ENCODE measurements at places on chromosomes 6 and 20.
A peak's percentile ranks its signal among the peaks of the same experiment; 100 is the strongest.

GRCh38 chr20:59948212-59948611 lies 8.0 kb downstream of the FAM217B start:
- no peak for DNase-seq

DNA sequence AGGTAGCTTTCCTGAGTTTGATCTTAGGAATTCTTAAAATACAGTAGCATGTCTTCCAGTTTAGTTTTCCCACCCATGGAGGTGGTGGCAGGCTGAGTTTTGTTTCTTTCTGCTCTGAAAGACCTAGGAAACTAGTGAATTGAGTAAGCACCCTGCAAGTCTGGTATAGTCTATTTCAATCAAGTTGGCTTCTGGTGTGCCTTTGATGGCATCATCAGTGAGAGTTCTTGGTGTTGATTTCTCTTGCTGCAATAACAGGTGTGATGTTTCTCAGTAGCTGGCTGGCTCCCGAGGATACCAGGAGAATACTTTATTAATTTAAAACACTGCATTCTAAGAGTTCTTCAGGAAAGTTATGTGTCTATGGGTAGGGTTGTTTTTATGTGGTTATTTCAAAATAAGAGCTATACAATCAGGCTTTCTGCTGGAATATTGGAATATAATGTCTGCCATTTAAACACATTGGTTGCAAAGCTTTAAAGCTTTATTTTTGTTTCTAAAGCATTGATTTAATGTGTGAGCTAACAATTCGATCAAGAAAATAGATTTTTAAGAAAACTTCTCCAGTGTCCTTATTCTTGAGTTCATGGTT lies 19.0 kb downstream of the VAPB start:
- no peak for DNase-seq

GRCh38 chr20:47406849-47407682 lies 50.6 kb upstream of the ZMYND8 start:
- peak; percentile 41 for DNase-seq

DNA sequence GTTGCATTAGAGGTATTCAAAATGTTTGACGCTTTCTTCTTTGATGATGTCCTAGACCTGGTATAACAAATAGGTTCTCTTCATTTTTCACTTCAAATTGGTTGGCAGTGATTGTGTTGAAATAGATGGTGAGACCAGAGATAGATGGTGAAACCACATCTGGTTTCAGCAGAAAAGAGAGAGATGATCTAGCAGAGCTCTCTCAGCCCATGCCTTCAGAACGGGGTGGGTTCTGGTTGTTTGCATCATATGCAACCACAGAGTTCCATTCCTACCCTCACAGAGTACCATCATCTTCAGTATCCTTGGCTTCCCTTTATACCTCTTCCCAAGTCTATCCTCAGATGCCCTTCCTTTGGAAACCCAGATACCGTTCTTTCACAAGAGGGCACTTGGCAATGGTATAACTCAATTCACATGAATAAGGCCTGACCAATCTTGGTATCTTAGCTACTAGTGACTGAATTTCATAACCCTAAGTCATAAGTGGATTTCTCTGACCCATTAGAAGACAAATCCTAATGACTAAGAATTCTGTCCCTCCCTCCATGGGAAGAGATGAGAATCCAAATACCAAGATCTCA lies 93.7 kb downstream of the UBE3D start:
- peak; percentile 61 for DNase-seq

GRCh38 chr20:35968930-35969329 lies 540 bp downstream of the CNBD2 start:
- no peak for DNase-seq

DNA sequence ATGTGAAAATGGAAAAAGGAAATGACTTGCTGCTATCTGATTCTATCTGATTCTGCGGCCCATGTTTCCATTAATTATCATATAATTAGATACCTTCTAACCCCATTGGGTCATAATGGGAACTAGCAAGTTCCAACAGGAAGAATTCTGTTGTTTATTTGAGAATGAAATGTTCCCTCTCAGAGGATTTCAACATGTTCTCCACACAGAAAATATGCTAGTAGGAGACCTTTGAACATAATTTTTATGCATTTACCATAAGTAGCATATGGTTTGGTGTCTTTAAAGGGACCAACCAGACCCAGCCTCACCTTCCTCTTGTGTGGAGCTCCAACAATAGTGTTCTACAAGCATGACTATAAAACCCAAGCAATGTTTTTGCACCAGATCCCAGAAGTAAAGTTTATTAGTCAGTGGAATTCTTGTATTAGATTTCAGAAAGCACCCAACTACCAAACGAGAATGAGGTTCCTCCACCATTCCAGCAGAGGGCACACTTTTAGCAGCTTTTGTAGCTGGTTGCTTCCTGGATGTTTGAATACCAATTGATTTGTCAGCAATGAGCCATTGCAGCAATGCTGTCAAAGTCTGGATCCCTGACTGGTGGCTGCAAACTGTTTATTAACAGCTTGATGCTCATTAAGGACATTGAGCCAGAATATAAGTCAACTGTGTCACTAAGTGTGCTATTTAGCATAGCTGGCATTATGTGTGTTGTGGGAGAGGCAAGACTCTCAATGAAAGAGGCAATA lies 143.6 kb upstream of the GJE1 start:
- peak; percentile 86 for DNase-seq

- DNase-seq = no peak
These were observed 9.8 kb downstream of the FAM83D start for GRCh38 chr20:38935967-38936407.

DNA sequence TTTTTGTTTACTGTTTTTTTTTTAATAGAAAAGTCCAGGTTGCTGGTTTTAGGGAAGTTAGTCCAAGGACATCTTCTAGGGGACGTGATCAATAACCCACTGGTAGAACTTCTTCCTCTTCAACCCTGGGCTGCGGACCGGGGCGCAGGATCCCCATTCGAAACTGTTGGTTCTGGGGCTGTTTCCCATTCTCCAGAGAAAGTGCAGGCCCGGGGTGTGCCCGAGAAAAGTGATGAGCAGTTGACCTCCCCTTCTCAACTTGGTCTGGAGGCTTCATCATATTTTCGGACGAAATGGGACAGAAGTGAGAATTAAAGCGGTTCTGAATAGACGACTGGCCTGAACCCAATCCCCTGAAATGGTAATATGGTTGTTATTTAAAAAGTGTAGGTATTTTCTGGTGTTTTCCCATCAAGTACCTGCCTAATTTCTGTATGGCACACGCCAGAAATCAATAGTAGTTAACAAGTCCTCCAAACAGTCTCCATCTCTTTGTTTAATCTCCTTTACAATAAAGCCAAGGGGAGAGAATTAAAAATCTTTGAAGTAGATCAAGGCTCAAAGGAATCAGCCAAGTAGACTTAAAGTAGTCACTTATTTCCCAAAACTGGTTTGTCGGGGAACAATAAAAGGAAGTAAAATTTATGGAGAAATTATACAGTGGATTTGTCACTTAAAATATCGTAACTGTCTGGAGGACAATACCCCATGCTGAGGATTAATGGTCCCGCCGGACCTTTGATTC lies 550 bp upstream of the PRDM13 start:
- no peak for DNase-seq

DNA sequence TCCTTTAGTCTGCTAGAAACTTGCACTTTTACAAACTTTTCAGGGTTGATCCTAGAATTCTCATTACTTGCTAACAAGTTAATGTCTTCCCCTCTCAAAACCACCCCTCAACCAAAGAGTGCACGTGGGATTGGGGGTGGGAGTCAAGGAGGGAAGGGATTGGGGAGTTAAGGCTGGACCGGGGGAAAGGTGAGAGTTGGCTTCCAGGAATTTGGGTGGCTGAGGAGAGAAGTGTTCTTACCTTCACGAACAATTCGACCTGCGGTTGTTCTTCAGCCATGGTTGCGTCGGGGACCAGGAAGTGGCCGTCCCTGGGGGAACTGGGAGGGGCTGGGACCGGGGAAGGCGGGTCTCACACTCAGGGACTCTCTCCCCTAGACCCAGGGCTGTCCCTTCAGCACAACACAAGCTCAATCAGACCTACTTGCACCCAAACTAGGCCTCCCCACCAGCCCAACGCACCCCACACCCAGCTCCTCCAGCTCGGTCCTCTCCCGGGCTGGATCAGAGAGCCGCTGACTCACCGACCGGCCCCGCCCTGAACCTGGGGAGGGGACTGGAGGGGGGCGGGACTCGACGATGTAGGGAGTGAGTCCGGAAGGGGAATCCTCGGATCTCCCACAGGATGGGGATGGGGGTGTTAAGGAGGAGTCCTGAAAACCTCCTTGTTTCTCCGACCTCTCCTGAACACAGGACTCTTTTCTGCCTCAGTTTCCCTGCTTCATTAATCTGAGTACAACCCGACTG lies at the start of gene CLIC1:
Gene CLIC1, minus strand, starts transcription at position 510 of the 747 bp plus-strand sequence. Its CDS starts 230 bp downstream, at position 280.
- peak; percentile 74 for DNase-seq

GRCh38 chr20:62064770-62065673 lies 659 bp downstream of the TAF4 start:
- DNase-seq = no peak

DNA sequence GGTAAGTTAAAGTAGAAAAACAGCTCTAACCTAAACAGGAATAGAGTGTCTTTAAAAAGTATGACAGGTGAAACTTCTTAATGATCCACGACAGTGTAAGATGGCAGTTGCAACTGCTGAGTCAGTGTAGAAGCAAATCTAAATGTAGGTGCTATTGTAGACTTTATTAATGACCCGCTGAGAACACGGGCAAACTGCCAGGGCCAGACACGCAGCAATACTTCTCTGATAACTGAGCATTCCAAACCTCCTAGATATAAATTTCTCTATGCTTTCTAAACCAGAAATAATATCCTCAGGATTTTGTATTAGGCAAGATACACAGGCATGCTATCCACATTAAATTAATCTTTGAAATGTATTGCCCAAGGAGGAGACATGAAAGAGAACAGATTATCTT lies 1076.4 kb downstream of the HACE1 start:
- no peak for DNase-seq

- peak; percentile 12 for DNase-seq
These were observed 674 bp downstream of the MAPK14 start for GRCh38 chr6:36028088-36028876.

GRCh38 chr6:136767103-136767502 lies 25.2 kb downstream of the MAP3K5 start:
- no peak for DNase-seq

- DNase-seq = peak; percentile 91
These were observed 237.5 kb downstream of the ATXN1 start for GRCh38 chr6:16523606-16524379.

- peak; percentile 57 for DNase-seq
These were observed 160.0 kb downstream of the PDE7B start for GRCh38 chr6:136011475-136011874.

DNA sequence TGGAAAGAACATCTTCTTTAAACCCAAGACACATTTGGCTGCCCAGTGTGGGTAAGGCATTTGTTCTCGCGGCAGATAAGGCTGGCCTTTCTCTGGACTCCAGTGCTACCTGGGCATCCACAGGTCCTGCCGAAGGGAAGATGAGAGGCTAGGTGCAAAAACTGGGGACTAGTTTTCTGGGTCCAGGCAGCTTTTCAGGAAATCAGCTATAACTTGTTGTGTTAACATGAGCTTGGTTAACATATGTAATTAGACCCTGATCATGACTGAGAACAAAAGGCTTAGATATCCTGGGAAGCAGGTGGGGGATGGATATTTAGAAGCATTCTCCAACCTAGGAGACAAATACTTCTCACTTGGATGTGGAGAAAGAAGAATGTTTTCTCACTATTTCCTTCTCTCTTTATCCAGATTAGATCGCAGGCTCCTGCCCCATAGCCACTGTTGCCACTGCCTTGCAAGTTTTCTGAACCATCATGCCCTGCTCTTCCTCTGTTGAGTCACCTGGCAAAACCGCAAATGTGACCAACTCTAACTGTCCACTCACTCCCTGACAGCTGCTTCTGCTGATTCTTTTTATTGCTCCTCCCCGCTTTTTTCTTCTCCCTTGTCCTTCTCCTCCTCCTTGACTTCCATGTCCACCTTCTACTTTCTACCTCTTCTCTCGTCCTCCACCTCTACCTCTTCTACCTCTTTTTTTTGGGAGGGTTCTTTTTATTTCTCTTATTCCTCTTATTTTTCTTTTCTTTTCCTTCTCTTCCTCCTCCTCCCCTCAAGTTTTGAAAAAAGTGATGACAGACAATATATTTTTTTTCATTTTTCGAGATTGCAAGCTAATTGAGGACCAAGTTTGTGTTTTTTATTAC lies 258.1 kb downstream of the UTRN start:
- peak; percentile 74 for DNase-seq

DNA sequence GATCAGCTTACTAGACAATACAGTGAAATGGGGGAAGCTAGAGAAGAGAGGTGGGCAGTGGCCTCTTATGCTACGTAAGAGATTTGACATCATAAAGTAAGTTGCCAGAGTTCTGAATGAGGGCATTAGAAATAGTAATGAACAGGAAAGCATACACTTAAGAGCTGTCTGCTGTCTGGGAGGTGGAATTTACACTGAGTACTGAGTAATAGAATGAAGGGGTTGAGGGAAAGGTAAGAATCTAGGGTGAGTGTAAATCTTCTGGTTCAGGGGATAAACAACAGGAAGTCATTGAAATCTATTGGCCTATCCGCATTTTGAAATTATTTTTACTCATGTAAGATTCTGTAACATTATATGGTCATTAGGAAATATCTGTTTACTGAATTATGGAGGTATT lies 35.8 kb downstream of the HLA-DMB start:
- no peak for DNase-seq

DNA sequence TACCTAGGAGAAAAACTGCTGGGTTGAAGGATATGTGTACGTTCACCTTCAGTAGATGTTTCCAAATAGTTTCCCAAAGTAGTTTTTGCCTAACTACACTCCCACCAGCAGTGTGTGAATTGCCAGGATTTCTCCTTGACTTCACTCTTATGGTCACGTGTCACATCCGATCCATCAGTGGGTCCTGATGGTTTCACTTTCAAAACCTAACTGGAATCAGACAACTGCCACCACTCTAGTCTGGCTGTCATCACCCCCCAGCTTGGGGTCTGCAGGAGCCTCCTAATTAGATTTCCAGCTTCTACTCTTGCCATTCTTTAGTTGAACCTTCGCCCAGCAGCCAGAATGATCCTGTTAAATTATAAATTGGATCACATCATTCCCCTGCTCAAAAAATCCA lies 8.5 kb upstream of the SLC12A5 start:
- DNase-seq = no peak

Measured in fibroblast of mammary gland (primary cell).